RWPE1 (cell line): ENCODE measurements at places on chromosomes 5 and 9.

GRCh38 chr9:110762783-110763182 lies 94.2 kb downstream of the MUSK start:
- DNase-seq = no peak

DNA sequence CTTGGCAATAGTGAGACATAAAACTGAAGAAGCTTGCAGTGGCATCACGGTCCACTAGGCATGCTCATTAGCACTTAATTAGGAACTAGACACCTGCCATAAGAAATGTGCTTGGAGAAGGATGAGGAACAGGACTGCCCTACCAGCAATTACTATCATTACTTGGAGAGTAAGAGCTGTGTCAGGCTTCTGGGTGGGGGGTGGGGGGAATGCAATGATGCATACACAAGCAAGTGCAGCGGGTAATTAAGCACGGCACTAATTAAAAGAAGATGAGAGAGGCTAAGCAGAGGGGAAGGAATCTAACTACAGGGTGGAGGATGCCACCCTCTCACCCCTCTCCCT lies 53.1 kb downstream of the TLE1 start:
- DNase-seq = no peak

DNA sequence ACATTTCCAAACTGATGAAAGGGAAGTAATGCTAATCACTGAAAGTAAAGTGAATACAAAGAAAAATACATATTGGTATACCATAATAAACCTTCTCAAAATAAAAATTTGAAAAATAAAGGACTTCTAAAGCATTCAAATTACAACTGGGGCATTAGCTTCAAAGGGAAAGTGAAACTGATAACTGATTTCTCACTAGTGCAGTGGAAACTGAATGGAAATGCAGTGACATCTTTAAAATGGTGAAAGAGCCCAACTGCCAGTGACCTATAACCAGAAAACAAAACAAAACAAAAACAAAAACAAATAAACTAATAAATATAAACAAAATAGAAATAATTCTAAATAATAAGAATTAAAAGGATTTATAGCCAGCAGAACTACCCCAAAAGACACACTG lies 297.5 kb upstream of the GRIN3A start:
- DNase-seq = no peak

DNA sequence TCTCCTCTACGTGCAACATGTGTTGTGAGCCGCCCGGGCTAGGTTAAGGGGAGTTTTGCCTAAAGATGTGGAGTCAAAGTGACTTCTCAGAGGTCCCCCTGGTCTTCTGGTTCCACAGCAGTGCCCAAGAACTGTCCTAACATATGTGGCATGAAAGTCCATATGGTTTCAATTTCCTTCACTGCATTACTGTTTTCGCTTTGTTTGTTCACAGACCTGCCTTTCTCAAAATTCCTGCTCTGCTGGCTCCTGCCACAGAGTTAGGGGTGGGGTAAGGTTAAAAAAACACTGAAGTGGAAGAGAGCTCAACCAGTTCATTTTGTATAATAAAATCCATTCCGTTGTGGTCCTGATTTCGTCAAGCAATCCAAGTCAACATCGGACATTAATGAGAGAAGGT lies 289.4 kb downstream of the DMAC1 start:
- DNase-seq = no peak

DNA sequence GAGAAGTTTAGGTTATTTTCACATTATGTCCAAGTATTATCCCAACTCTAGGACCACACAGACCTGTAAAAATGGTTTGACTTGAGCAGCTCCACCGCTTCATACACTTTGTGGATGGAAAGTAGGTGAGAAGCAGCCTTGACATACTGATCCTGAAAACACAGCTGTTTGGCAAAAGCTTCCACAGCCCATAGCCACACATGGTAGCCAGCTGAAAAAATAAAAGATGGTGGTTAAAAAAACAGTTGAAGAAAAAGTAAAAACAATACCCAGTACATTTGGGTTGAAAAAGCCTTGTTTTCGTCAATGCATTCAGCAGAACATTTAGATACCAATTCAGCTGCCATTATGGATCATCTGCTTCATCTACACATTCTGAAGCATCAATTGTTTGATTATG lies 36.7 kb downstream of the GEMIN5 start:
- DNase-seq = no peak

DNA sequence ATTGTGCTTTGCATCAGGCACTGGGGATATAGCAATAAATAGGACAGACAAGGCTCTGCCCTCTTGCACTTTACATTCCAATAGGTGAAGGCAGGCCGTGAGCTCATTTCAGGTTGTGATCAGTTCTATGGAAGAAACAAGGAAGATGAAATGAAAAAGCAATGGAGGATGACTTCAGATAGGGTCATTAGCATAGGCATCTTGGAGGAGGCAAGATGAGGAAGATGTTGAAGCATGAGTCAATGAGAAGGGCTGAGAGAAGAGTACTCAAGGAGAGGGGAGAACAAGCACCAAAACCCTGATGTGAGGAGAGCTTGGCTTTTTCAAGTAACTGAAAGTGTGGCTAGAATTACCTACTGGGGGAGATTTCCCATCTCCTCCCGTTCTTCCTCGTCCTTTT lies 5.0 kb upstream of the SPARC start:
- DNase-seq = no peak

- DNase-seq = no peak
These were observed 1016.8 kb upstream of the DMAC1 start for GRCh38 chr9:8816361-8816760.

DNA sequence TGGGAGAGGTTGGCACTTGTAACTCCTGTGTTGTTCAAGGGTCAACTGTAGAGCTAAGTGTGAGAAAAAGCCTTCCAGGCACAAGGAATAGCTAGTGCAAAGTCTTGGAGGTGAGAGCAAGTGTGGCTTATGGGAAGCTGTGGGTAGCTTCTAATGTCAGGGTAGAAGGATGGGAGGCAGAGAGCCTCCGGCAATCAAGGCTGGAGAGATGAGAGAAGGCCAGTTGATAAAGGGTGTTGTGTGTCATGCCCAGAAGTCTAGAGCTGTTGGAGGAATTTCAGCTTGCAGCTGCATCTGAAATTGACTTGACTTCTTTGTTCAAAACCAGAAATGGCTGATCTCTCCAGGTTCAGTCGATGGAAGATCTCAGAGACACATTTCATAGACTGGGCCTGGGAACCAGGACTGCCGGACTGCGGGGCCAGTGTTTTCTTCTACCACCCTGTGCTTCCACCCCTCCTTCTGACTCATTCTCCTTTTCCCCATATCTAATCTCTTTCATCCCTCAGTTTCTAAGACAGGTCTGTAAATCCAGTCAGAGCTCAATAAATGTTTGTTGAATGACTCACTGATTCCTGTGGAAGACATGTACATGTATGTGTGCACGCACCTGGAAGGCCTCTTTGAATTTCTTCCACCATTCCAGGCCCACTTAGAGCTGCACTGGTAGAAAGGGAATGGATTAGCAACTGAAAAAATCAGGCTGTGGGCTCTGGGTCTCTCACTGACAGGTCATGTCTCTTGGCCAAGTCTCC lies 67.8 kb upstream of the KLF4 start:
- peak; percentile 81 for DNase-seq

GRCh38 chr9:132461281-132461896 lies 51.4 kb downstream of the CFAP77 start:
- DNase-seq = no peak

DNA sequence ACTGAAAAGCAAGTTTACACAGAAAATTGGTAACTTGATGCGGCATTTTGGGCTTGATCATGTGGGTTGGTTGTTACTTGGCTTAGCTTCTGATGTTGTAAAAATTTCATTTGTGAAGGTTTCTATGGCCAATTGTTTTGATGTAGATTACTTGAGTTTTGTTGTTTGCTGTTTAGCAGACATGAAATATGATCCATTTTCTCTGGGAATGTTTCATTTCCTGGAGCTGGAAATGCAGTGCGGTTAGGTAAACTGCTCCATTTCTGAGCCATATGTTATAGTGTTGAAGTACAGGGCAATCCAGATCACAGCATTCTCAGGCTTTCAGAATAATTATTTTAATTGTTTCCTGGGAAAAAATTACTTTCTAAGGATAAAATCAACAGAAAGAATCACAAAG lies 396.9 kb downstream of the ENC1 start:
- no peak for DNase-seq

DNA sequence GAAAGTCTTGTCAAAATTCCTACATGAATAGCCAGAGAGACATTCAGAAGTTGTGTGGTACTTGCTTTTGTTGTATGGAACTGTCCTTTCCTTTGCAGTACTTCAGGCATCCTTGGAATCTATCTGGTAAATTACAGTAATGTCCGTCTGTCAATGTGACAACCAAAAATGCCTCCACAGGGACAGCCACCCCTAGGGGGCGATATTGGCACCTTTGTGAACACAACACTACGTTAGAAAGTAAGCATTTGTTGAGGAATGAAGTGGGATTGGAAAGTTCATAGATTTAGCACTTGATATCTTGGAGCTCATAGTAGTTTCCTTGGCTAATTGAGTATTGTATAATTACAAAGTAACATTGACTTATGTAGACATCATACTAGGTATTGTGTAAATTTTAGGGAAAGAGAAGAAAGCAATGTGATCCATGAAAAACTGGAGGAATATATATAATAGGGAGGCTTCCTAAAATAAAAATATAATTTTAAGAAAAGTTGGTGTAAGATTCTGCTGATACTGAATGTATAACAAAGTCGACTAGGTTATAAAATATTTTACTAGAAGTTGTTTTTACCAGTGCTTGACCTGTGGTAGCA lies 32.7 kb downstream of the TMEFF1 start:
- DNase-seq = peak; percentile 51

DNA sequence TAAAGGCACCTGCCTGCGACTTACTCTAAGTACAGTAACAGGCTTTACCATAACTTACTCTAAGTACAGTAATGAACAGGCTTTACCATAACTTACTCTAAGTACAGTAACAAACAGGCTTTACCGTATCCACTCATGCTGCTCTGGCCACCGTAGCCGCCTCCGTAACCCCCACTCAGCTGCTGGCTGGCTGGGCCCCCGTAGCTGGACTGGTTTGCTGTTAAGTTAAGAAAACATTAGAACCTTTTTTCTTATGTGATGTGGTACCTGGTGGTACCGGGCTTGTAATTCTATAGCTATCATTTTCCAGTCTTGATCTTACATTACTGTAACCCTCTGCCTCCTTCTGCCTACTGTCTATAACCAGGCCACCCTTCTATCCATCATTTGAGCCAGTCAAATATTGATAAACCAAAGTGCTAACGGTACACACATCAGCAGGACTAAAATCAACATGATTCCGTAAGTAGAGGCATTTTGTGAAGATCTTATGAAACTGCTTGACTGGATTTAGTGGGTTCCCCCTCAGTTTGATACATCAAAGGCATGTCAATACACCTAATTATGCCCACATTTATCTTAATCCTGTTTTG lies 7.4 kb downstream of the HNRNPH1 start:
- no peak for DNase-seq

- DNase-seq = no peak
These were observed 10.3 kb downstream of the IPPK start for GRCh38 chr9:92659601-92660000.

- no peak for DNase-seq
These were observed 198.1 kb downstream of the TSSK1B start for GRCh38 chr5:113236536-113237288.

DNA sequence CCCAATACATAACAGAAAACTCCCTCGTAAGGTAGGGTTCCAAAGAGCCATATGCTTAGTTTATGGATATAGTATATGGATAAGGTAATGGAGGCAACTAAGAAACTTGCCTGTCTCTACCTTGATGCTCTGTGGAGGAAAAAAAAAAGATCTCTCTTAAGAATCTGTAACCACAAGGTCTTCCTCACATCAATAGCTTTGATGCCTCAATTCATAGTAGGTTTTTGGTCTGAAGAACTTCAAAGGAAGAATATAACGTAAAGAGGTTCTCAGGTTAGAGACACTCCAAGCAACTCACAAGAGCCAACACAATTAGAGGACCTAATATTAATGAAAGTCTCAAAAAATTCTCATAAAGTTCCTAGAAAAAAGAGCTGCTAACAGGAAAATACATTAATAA lies 140.2 kb downstream of the FBN2 start:
- no peak for DNase-seq

- DNase-seq = peak; percentile 65
These were observed 3.8 kb downstream of the LARP1 start for GRCh38 chr5:154758977-154759376.

GRCh38 chr5:179974946-179975712 lies 67.4 kb upstream of the TBC1D9B start:
- DNase-seq = no peak

GRCh38 chr9:124274226-124274625 lies 16.5 kb downstream of the NEK6 start:
- DNase-seq = no peak

DNA sequence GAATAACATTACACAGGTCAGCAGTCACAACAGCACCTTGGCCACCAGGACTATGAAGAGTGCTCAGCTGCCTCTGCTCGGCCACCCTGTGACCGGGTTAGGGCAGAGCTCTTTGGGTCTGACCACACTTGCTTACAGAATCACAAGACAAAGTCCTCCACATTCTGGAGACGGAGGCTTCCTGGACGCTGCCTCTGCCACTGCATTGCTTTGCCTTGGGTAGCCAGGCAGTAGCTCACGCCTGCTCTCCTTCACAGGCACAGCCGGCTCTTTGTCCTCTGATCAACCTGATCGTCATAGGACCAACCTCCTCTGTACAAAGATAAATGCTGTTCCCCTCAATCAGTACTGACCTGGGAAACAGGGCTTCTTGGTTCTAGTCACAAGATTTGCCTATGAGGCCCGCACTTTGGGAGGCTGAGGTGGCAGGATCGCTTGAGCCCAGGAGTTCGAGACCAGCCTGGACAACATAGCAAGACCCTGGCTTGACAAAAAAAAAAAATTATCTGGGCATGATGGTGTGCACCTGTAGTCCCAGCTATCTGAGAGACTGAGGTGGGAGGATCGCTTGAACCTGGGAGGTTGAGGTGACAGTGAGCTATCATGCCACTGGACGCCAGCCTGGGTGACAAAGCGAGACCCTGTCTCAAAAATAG lies 128.4 kb upstream of the IER5L start:
- DNase-seq = no peak

DNA sequence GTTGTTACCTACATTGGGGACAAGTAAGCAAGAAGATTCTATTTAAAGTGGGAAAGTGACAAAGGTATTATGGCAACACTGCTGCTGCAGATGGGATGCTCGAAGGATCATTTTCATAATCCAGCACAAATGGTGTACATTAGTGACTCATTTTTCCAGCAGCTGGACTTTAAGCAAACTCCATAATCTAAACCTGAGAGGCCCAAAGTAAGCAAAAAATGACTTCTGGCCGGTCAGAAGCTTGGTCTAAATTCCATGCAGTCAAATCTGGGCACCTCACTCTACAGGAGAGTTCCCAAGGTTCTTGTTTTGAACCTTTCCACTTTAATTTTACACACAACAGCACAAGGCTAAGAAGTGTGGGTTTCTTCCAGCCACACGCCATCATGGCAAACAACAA lies 43.6 kb upstream of the TRAF1 start:
- DNase-seq = no peak

GRCh38 chr9:124149992-124150391 lies 107.8 kb upstream of the NEK6 start:
- peak; percentile 45 for DNase-seq

GRCh38 chr5:116685069-116685468 lies 110.4 kb upstream of the SEMA6A start:
- no peak for DNase-seq

- DNase-seq = no peak
These were observed 471.5 kb downstream of the ZNF608 start for GRCh38 chr5:124274949-124275348.
